8988T (cell line): ENCODE measurements at places on chromosomes 7 and 10.

GRCh38 chr7:156609010-156609877, 31.3 kb upstream of the RNF32 start:
- DNase-seq = no peak

- no peak for DNase-seq
Observed at GRCh38 chr7:3336042-3336665, 35.1 kb downstream of the SDK1 start.

GRCh38 chr10:23448802-23449570, 10.1 kb downstream of the OTUD1 start:
- no peak for DNase-seq

DNA sequence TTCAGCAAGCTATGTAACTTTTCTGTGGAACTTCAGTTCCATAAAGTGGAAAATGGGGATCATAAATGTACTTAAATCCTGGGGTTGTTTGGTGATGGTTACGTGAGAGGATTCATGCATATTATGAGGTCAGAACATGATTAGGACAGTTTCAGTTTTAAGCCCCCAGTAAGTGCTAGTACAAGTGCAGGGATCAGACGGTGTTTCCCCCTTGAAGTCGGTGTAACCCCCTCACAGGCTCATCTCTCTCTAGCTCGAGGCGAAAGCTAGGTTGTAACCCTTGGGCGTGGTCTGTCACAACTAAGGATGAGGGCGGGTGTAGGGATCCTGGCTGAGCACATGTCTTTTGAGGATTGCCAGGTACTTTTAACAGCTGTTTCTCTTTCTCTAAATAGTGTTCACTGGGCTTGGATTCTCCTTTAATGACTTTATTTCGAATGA, 84.7 kb downstream of the SPAG6 start:
- no peak for DNase-seq

- no peak for DNase-seq
Observed at GRCh38 chr10:114498413-114499111, 94.3 kb upstream of the AFAP1L2 start.

DNA sequence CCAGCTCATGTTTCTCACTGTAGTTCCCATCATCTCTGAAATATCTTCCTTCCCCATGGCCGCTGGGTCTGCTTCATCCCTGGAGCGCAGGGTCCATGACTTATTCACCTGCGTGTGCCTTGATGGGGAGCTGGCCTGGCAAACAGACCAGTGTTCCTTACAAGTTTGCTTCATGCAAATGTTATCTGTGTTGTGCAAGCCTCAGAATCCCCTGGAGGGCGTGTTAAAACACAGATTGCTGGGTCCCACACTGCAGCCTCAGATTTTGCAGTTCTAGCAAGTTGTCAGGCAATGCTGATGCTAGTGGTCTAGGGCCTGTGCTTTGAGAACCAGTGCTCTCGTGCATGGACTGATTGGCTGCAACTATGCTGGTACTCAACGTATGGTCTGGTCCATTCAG, 7.2 kb upstream of the DMBT1 start:
- no peak for DNase-seq

GRCh38 chr7:69757981-69758430, 159.7 kb downstream of the AUTS2 start:
- no peak for DNase-seq

DNA sequence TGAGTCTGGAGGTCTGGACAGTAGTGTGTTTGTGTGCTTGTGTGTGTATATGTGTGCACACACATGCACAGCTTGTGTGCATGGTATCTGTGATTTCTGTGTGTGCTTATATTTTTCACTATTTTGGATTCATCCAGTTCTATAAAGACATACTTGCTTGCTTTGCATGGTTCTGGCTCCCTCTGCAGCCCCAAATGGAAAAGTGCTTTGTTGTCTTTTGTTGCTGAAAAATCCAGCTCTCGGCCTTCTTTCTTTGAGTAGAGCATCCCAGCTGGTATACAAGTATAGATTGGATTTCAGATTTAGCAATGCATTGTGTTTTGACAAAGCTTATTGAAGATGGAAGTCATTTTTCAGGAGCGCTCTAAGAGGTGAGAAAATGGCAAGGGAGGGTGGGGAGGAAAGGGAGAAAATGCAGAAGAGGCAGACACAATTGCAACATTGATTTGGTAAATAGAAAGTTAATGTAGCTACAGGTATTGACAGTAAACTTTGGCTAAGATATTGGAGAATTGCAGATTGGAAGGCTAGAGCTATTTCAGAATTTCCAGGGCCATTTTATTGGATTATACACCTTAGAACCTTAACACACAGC, 333.9 kb downstream of the AUTS2 start:
- no peak for DNase-seq

DNA sequence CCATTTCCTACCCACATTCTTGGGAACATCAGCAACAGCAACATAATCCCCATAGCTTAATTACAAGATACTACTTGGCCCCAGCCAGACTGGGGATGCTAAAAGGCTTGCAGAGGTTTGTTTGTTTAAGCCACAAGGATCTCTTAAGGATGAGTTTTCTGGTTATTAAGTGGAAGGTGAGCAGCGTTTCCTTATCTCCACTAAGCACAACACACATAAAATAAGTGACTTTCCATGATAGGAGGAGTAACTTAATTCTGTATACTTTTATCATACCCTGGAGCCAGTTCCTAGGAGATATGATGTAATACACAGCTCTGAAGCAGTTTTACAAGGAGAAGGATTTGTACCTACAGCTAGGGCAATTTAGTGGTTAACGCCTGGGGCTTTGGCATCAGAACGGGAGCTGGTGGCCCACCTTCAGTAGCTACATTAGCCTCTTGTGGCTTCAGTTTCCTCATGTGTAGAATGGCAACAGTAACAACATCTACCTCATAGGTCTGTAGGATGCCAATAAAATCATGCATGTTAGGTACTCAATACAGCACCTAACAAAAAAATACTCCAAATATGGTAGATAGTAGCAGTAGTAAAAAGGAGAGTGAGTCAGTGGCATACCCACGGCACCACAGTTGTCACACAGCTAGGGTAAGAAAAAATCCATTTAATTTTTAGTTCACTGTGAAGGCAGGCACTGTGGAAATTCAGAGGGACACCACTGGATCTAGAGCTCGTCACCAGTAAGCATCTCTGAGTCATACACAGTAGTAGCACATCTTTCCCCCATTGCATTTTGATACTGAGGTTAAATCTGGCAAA, 55.2 kb downstream of the DOCK4 start:
- no peak for DNase-seq

DNA sequence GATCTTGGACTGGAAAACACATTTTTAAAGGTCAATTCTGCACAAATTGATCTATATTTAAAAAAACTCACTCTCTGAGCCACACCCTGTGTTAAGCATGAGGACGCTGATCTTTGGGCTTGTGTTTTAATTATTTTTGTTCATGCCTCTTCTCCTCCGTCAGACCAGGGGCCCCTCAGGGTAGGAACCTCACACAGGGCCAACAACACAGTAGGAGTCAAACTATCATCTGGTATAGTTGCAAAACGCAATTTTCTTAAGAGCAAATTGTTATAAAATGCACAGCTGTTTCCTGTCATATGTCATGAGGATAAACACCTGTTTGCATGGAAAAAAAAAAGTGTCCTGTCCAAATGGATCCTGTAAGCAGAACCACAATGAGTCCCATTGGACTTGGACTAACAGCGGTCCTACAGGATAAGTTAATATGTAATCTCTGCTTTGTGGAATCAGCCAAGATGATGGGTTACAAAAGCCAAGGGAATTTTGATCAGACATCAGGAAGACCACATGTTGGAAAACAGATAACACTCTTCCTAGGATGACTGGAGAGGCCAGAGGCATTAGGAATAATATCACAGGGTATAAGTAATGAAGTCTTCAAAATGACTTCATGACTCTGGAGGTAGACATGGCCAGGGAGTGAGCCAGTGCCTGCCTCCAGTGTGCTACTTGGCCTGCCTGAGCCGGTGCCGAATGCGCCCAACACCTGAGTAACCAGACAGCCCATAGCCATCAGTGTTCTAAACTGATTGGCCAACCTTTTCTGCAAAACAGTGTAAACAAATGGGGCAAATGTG, 184.9 kb upstream of the ADCY1 start:
- DNase-seq = no peak

GRCh38 chr10:96257944-96258343, 13.4 kb downstream of the BLNK start:
- DNase-seq = no peak

GRCh38 chr10:72637398-72637857, 11.5 kb upstream of the MICU1 start:
- DNase-seq = no peak

GRCh38 chr7:1236132-1236661, 3.5 kb downstream of the UNCX start:
- DNase-seq = no peak

GRCh38 chr7:97008275-97008917, 3.0 kb downstream of the DLX6 start:
- no peak for DNase-seq

GRCh38 chr10:16425449-16425848, 11.4 kb upstream of the PTER start:
- no peak for DNase-seq

GRCh38 chr10:79053081-79053434, 15.7 kb upstream of the ZMIZ1 start:
- DNase-seq = no peak

- DNase-seq = no peak
Observed at GRCh38 chr10:122089311-122090017, 100.5 kb downstream of the TACC2 start.

DNA sequence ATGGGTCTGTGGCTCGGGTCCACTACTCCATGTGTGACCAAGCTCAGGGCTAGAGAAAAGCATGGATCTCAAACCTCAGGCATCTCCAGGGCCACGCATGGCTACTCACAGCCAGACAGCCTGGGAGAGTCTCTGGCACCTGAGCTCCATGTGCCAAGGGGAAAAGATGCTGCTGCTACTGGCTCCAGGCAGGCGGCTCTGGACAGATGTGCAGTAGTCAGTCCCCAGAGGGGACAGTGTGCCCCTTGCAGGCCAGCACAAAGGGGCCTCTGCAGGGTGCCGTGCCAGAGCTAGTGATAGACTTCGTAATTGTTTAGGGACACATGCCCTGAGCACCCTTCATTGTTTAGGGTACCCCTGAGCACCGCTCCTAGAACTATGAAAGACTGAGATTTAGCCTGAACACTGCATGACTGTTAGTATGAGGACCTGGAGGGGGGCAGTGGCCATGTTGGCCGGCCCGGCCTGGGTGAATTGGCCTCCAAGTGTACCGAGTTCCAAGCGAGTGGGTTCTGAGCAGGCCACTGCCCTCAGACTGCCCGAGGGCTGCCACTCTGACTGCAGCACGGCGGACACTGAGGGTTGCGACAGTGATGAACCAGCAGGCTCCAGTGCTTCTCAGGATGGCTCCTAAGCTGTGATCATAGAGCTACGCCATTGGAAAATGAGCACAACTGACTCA, 80.7 kb downstream of the TCERG1L start:
- no peak for DNase-seq

GRCh38 chr7:111224354-111225231, 133.7 kb downstream of the LRRN3 start:
- no peak for DNase-seq

DNA sequence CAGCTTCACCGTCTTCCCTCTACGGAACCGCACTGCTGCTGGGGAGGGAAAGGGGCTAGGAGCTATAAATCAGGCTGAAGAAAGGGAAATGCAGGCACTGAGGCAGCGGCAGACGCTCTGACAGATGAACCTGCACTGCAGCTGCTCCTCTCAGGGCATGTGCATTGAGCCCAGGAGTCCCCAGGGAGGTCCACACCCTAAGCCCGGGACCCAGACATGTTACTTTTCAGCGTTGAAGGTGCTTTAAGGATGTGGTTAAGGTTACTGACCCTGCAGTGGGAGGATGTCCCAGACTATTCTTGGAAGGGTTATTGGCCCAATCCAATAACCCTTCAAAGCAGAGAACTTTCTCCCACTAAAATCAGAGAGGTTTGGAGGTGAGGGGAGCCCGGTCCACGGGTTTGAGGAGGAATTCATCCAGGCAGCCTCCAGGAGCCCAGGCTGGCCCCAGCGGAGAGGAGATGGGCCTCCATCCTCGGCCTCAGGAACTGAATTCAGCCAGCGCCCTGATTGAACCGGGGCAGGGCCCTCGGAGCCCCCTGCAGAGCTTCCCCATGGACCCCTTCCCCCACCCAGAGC, 75.4 kb downstream of the ADARB2 start:
- DNase-seq = no peak

GRCh38 chr7:43954524-43955228, 28.4 kb downstream of the UBE2D4 start:
- DNase-seq = peak; percentile 34

- DNase-seq = no peak
Observed at GRCh38 chr10:95503001-95503400, 58.2 kb downstream of the SORBS1 start.

GRCh38 chr7:140607441-140607989, 33.1 kb downstream of the DENND2A start:
- no peak for DNase-seq

DNA sequence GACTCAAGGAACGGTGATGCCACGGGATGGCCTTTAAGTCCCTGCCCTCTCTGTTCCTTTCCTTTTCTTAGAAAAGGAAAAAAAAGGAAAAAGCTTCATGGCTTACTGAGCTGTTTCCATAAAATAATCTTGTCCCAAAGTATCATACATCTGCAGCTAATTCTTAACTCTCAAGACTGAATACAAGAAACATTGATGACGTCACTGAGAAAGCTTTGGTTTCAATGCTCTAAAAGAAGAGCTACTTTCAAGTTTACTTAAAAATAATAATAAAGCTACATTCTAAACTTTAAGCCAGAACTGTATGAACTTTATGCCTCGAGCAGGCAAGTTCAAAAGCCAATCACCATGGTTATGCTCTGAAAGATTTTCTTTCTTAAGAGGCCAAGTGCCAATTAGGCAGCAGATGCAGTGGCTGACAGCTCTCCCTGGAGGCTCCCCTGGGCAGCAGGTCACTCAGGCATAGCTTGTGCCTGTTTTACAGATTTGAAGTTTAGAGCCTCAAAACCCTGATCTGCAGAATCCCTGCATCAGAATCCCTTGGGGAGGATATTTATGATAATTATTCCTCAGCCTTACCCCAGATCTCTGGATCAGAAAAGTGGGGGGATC, 165.0 kb downstream of the CHN2 start:
- DNase-seq = no peak

- DNase-seq = peak; percentile 22
Observed at GRCh38 chr10:35058134-35058533, 32.0 kb downstream of the CUL2 start.

GRCh38 chr7:54326592-54327167, 215.5 kb upstream of the VSTM2A start:
- no peak for DNase-seq

GRCh38 chr10:57962839-57963238, 304.9 kb downstream of the IPMK start:
- no peak for DNase-seq

GRCh38 chr7:750111-750905, 23.2 kb upstream of the PRKAR1B start:
- no peak for DNase-seq

GRCh38 chr7:158933468-158934139, 77.2 kb downstream of the DYNC2I1 start:
- no peak for DNase-seq

- no peak for DNase-seq
Observed at GRCh38 chr10:12262278-12262981, 66.4 kb downstream of the CDC123 start.
